8988T (cell line): ENCODE measurements at places on chromosomes 16 and 17.

- peak; percentile 30 for DNase-seq
Measured at GRCh38 chr16:58032710-58033293, 7.2 kb downstream of the MMP15 start.

GRCh38 chr17:44308320-44308818 is at the start of gene RUNDC3A:
RUNDC3A (plus strand) TSS chr17:44308601; CDS start chr17:44308833, 232 bp downstream.
- DNase-seq: peak; percentile 92

- DNase-seq: no peak
Measured at GRCh38 chr16:838741-839140, 38.2 kb upstream of the GNG13 start.

DNA sequence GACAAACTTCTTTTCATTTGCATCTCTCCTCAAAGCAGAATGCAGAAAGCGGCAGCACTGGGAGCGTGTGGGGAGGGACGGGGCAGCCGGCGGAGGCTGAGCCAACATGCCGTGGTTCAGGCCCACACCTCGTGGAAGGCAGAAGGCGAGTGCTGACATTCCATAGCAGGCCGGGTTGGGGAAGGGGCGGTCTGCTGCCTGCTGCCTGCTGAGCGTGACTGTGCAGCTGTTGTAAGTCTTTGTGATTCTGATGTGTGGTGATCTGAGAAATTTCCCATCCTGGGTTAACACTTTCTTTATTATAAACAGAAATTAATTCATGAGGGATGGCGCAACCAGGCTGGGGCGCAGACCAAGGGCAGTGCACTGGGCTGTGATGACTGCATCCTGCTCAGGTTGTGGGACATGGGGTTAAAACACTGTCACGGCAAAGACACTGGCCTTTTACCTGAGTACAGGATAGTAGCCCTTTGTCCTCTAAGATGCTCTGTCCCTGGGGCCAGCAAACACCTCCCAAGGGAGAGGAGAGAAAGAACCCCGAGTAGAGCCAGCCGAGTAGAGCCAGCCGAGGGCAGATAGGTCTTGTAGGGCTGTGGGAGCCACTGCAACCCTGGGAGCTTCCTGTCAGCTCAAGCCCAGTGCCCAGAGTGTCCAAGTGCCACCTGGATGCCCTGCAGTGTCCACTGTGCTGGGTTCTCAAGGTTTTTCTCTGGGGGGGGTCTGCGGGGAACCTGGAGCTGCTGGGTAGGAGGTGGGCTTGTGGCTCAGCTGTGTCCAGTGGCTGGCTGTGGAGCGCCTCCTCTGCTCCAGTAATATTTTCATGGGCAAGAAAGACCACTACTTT is 8.8 kb upstream of the DNASE1 start:
- no peak for DNase-seq

GRCh38 chr16:22638393-22639206 is 127.9 kb downstream of the NPIPB5 start:
- DNase-seq: no peak

- DNase-seq: no peak
Measured at GRCh38 chr17:11589716-11590115, 8.6 kb upstream of the DNAH9 start.

GRCh38 chr16:19346335-19346922 is 60.9 kb downstream of the CLEC19A start:
- no peak for DNase-seq

- DNase-seq: no peak
Measured at GRCh38 chr17:20852990-20853370, 189.8 kb downstream of the USP22 start.

- no peak for DNase-seq
Measured at GRCh38 chr17:2262135-2262587, 41.4 kb downstream of the SMG6 start.

GRCh38 chr16:62644030-62644812 is 608.0 kb upstream of the CDH8 start:
- DNase-seq: no peak

GRCh38 chr17:81805707-81806460 is 1.9 kb downstream of the GCGR start:
- DNase-seq: no peak

DNA sequence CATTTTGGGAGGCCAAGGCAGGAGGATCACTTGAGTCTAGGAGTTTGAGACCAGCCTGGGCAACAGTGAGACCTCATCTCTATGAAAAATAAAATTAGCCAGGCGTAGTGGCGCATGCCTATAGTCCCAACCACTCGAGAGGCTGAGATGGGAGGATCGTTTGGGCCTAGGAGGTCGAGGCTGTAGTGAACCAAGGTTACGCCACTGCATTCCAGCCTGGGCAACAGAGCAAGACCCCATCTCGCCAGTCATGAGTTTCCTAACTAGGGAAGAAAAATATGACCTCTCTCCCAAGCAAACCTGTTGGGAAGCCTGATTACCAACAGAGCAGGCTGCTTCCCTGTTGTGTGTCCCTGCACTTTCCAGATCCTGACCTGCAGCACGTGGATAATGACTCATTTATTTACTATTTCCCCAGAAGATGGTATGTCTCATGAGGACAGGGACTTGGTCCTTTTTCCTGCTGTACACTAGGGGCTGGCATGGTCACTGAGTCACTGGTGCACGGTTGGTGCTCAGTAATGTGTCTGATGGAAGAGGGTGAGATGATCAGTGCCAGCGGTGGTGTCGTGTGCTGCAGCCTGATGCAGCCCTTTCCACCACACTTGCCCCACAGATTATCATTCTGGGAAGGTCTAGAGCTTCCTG is 30.8 kb downstream of the NMT1 start:
- no peak for DNase-seq

GRCh38 chr17:40348562-40349476 is 15.7 kb downstream of the GJD3 start:
- no peak for DNase-seq

DNA sequence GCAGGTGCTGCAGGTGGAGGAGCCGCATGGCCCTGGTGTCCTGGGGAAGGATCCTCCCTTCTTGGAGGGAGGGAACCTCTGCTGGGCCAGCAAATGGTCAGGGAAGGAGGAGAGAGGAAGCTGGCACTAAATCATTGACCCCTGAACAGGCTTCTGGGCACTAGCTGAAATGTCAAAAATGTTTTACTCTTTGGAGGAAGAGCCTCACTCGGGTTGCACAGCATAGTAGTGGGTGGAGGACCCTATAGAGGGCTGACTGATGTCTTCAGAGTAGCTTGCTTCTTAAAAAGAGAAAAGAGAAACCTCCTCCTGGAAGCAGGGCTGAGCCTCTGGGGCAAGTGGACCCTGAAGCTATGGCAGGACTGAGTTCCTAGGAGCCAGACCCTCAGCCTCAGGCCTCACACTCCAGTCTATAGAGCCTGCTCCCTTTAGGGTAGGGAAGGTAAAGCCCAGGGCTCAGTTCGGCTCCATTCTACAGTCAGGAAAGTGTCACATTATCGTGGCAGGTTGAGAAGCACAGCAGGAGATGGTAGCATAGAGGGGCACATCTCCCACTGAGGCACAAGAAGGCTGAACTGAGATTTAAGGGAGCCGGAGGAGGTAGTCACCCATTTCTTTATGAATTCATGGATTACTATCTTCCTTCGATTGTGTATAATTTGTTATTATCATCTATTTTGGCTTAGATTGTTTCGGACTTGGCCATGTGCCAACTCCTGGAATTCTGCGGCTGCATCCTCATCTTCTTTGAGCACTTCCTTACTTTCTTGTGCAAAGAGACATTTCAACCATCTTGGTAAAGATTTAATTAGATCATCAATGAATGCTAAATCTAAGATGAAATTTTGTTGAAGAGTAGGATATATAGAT is 7.3 kb upstream of the CUEDC1 start:
- no peak for DNase-seq

GRCh38 chr16:84062734-84063640 is 20.4 kb upstream of the SLC38A8 start:
- DNase-seq: peak; percentile 91

DNA sequence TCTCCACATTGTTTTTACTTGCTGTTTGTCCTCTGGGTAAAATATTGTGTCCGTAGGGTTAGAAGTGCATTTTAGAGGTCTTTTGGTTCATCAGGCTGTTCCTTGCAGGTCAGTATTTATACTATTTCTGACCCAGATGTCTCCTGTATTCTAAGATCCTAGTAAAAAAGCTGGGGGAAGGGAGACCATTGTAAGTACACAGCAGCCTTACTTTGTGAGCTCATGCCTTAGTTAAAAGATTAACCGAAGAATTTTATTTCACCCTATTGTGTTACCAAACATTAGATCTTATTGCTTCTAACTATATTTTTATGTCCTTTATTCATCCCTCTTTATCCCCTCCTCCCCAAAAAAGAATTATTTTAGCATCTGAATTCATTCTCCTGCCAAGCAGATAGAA is 444.1 kb upstream of the RBFOX1 start:
- DNase-seq: no peak

DNA sequence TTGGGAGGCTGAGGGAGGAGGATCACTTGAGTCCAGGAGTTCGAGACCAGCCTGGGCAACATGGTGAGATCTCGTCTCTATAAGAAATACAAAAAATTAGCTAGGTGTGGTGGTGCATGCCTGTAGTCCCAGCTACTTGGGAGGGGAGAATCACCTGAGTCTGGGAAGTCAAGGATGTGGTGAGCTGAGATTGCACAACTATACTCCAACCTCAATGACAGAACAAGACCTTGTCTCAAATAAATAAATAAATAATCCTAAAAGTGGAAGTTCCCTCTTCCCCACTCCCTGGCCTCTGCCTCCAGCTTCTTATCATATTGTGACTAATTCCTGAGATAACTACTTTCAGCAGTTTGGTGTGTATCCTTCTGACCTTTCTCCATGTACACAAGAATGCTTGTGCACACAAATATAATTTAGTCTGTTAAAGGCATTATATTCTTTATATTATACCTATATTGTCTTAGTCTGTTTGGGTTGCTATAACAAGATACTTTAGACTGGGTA is 23.5 kb upstream of the DNAJA2 start:
- no peak for DNase-seq

- no peak for DNase-seq
Measured at GRCh38 chr17:44688675-44689476, 700 bp downstream of the CCDC43 start.

GRCh38 chr16:81582655-81583441 is 138.2 kb downstream of the CMIP start:
- DNase-seq: no peak

- DNase-seq: no peak
Measured at GRCh38 chr17:39935909-39936308, 8.4 kb downstream of the LRRC3C start.

- no peak for DNase-seq
Measured at GRCh38 chr16:66798161-66798560, 3.2 kb downstream of the TERB1 start.

- DNase-seq: no peak
Measured at GRCh38 chr16:86991679-86992078, 325.5 kb downstream of the C16orf95 start.

DNA sequence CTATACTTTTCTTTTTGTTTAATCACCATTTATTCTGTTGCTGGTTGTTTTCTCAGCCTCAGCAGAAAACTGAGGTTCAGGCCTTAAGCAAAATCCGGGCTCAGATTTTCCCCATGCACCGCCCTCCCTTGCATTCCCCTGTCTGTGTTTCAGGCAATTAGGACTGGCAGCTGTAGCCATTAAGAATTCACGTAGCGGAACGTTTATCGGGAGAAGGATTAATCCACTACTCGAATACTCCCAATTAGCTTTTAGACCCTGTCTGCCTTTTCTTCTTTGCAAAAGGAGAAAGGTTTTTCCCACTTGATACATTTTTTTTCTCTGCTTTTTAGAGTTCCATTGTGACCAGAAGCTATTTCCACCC is 173.1 kb downstream of the RPTOR start:
- DNase-seq: no peak

DNA sequence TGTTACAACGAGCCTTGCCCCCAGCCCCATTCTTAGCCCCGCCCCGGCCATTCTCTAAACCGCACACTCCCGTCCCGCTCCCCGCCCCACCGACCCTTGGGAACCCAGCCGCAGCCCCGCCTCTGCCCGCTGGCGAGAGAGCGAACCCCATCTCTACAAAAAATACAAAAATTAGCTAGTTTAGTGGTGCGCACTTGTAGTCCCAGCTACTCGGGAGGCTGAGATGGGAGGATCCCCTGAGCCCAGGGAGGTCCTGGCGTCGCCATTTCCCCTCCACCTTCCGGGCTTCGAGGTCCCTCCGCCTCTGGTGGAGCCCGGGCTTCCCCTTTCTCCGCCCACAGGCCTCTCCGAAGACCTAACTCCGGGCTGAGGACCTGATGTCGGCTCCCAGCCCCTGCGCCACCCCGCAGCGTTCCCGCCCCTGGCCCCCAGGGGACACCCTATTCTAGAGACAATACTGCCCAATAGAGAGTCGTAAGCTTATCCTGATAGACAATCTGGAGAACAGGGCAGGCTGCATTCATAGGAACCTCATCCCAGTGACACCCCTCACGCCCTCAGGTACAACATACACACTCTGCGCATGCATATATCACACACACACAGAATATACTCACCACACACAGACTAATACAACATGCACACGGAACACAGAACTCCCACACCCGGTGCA is 480 bp upstream of the PROCA1 start:
- DNase-seq: no peak

GRCh38 chr17:56608944-56609343 is 15.4 kb downstream of the NOG start:
- no peak for DNase-seq

DNA sequence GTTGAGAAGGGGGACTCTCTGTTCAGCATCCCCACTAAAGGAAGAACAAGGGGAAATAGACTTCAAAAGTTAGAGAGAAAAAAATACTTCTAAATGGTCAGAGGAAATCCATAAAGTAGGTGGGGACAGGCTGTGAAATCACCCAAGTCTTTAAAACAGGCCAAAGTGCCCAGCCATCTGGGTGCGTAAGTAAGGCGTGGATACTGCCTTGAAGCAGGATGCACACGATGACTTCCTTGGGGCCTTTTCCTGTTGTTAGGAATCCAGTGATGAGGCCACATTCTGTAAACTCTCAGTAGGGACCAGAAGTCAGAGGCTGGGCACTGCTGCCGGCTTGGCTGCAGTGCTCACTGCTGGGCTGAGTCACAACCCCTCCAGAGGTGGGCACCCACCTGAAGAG is 9.2 kb downstream of the AXIN2 start:
- no peak for DNase-seq

DNA sequence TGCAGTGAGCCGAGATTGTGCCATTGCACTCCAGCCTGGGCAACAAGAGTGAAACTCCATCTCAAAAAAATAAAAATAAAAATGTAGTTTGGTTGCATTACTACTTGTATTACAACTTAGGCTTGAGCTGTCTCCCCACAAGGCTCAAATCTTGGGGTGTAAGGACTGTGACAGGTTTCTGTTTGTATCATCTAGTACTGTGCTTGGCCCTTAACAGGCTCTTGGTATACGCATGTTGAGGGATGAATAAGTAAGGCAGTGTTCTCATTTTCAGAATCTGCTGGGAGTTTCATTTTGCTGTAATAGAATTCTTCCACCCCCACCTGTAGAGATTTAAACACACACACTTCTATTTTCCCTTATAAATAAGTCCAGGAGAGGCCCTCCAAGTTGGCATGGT is 289.4 kb upstream of the EEF2KMT start:
- no peak for DNase-seq
